A549 treated with GW870086 at 1 μM for 4 hours (cell line): ENCODE measurements at places on chromosomes 2 and 18. TPM values are rescaled to one million over a fixed set of nuclear protein-coding genes. Genes with fewer than 3 reads are reported as not detected.

The GCA gene
- 5.2 to 7.2 TPM (median 6.4 TPM) in 5 replicates for total RNA-seq

The IL18R1 gene
- 0.69 to 1.3 TPM (median 0.79 TPM) in 5 replicates for total RNA-seq

The MYO5B gene
- total RNA-seq: 8.6 to 10.0 TPM (median 8.9 TPM) in 5 replicates

The CAPN13 gene
- total RNA-seq: 0.14 to 0.15 TPM in 2 of 5 replicates, not detected in the others

The ST8SIA5 gene
- 0.02 TPM in 1 of 5 replicates, not detected in the others for total RNA-seq

The RSAD2 gene
- 0.13 to 0.30 TPM (median 0.25 TPM) in 5 replicates for total RNA-seq

The PLEKHH2 gene
- total RNA-seq: 1.3 to 2.3 TPM (median 2.0 TPM) in 5 replicates

The C2orf80 gene
- not detected in 5 replicates for total RNA-seq

The NDUFB3 gene
- total RNA-seq: 124 to 169 TPM (median 144 TPM) in 5 replicates

The POTEI gene
- total RNA-seq: 0.07 TPM in 1 of 5 replicates, not detected in the others

The SAG gene
- total RNA-seq: 0.02 TPM in 1 of 5 replicates, not detected in the others

The FSHR gene
- not detected in 5 replicates for total RNA-seq

The LRATD1 gene
- total RNA-seq: 0.02 to 0.09 TPM (median 0.05 TPM) in 4 of 5 replicates, not detected in the other

The LRRC30 gene
- total RNA-seq: not detected in 5 replicates
